ENCODE measurements at places on chromosomes 2 and 18. TPM values are rescaled to one million over a fixed set of nuclear protein-coding genes. Genes with fewer than 3 reads are reported as not detected.
A peak's percentile ranks its signal among the peaks of the same experiment; 100 is the strongest.

GRCh38 chr18:61587865-61588264 is 254.6 kb downstream of the CDH20 start:
- no peak for DNase-seq

DNA sequence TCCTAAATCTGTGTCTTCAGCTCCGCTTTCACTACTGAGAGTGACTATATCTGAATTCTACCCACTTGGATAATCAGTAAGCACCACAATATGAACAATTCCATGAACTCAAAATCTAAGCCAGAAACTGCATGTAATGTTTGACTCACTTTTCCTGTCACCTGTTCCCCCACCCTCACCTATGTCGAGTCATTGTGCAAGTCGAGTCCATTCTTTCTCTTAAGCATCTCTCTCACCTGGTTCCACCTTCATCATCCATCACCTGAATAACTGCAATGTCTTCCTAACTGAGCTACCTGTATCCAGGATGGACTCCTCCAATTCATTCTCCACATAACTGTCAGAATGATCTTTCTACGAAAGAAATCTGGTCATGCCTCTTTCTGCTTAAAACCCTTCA is 58.2 kb downstream of the PPP1R1C start:
- no peak for DNase-seq

DNA sequence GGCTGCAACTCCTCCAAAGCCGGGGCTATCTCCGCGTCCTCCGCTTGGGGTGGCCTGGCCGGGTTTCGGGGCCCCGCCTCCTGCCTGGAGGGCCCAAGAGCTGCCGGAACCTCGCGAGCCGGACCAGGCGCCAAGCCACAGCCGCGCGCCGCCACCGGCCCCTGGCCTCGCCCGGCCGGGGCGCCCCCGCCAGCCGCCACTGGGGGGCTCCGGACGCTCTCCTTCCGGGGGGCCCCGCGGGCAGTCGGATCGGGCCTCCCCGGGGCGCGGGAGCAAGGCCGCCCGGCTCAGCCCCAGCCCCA is 17.4 kb upstream of the HAAO start:
- DNase-seq, result peak; percentile 80

GRCh38 chr18:23765931-23766330 is 76.7 kb downstream of the LAMA3 start:
- no peak for DNase-seq

DNA sequence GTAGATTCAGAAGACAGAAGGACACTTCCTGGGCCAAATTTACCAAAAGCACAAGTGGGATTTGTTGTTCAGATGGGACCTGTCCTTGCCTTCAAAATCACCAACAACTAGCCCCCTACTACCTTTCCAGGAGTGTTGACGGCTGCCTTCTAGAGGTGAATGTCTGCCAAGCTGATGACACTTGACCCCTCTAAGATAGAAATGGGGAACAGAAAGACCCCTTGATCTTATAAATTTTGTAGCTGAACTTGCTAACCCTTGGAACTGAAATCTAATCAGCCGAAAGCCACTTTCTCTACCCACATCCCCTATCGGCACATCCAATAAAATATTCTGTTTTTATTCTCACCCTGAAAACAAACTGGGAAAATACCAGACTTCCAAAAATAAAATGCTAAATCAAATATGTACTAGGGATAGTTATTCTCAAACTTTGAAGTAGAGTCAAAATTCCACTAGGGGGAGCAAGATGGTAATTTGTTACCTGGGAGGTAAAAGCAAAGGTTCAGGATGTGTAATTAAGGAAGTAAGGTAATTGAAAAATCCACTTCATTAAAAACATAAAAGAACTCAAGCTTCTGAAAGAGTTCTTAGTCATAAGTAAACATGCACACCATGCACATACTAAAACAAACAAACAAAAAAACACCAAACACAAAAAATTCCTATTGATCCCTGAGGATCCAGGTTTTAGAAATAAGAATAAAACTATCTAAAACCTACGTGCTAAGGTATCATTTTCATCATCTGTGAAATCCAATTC is 119.2 kb downstream of the ANKRD44 start:
- DNase-seq, result no peak

GRCh38 chr2:23146011-23146410 is 239.0 kb upstream of the KLHL29 start:
- no peak for DNase-seq

GRCh38 chr2:61832183-61832841 is 21.5 kb downstream of the FAM161A start:
- no peak for DNase-seq

GRCh38 chr2:41710944-41711343 is 336.9 kb upstream of the PKDCC start:
- DNase-seq, result no peak

DNA sequence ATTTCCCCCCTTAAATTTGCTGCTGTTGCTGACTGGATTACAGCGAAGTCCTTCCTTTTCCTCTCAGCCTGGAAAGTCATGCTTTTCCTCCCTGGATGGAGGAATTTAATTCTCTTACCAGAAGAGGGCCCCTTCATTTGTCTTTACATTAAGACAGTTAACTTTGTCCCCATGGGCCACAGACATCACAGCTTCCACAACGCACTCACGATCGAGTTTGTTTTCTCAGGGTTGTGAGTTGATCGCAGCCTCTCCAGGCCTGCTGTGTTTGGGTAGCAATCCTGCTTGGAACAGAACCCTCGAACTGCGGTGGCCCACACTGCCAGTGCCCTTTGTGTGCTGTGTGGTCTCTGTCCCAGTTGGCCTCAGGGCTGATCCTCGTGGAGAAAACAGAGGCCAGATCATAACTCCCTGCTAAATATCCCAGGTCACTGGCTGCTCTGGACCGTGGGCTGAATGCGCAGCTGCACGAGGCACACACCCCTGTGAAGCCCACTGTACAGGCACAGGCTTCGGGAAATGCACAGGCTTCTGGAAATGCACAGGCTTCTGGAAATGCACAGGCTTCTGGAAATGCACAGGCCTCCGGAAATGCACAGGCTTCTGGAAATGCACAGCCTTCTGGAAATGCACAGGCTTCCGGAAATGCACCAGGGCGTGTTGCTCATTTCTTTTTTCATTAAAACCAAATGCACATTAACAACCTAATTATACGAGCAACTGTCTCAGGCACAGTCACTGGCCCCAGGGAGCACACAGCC is 2.2 kb upstream of the PDIA6 start:
- no peak for DNase-seq

DNA sequence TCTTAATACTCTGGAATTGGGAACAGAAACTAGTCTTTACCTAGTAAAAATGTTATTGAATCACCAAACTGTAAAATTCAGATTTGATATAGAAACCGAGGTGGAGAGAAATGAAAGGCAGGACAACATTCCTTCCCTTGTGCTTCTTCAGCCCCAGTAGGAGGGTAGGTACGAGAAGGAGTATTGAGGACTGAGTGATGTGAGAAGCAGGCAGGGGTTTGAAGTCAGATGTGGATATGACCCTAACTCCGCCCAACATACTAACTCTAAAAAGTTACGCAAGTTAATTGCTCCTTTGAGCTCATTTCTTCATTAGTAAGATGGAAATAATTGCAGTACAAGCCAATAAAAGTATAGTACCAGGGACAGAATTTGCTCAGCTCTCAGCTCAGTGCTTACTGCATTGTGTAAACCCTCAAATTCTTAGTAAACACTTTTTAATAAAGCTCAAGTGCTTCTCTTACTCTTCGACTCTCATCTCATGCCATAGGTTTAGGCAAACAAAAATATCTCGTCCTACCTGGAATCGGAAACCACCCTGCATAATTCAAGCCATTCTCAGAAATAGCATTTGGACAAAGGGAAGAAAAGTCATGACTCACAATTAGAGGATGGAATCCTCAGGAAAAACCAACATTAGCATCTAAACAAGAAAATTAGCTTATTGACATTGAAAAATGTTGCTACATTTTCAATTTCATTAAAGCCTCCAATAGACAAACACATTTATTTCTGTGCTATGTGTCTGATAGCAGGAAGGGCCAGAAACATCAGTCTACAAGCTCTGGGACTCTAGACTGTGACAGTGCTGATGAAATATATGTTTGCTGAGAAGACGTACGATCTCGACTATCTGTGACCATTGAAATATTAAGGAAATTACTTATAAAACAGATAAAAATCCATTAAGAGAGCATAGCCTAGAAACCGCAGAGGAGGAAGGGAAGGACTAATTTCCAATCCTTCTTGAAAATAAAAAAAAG is 161.3 kb downstream of the HNMT start:
- DNase-seq, result no peak

- no peak for DNase-seq
Observed at GRCh38 chr2:190540048-190540447, 5.5 kb upstream of the NEMP2 start.

Gene MC2R
- polyA plus RNA-seq, result not detected

Gene AFTPH
- polyA plus RNA-seq, result 56.0 TPM

Gene HOXD9
- 0.88 TPM for polyA plus RNA-seq

Gene ESPNL
- 8.8 TPM for polyA plus RNA-seq

Gene DNER
- polyA plus RNA-seq, result 2.4 TPM

Measured in right lung (tissue), 10 donors.